ENCODE measurements at places on chromosomes 7 and 10.

DNA sequence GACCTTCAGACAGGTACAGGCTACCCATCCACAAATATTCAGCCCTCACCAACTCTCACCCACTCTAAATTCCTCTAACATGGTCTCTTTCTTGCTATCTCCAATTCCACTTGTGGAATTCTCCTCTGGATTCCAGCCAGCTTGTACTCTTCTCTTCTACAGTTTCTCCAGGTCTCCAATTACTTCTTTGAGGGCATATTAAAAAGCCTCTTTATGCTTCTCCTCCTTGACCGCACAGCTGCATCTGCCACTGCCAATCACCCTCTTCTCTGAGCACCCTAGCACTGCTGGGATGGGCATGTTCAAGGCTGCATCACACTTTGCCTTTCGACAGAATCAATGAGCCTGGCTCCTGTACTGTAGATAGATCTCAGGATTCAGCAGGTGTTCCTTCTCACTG, 101.5 kb upstream of the ANKRD1 start:
- DNase-seq: no peak

DNA sequence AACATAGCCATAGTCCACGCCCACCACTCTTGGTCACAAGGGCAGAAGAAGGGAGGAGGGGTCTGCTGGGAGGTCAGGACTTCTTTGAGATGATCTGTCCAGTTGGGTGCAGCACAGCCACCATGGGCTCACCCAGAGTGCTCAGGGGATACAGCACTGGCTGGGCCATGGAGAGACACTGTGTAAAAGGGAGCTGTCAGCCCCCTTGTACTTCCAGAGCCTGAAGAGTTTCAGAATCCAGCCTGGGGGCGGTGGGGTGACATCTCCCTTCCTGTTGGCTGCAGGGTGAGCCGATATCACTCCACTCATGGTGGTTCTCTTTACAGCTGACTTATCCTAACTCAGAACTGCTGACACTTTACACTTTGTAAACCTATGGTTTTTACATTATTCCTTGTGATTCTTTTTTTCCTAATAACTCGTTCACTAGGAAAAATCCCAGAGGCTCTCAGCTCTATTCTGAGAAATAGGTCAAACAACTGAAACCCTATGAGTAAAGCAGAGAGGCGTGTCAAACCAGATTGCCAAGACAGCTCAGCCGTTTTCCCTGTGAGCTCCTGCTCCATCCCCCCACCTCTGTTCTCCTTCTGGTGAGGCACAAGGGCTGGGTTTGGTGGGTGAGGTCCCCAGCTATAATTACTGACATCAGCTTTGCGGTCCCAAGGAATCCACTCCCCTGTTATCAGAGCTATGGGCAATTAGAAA, 3.2 kb upstream of the MRPS24 start:
- DNase-seq: peak; percentile 76

GRCh38 chr7:28199021-28199510, 18.5 kb upstream of the JAZF1 start:
- no peak for DNase-seq

DNA sequence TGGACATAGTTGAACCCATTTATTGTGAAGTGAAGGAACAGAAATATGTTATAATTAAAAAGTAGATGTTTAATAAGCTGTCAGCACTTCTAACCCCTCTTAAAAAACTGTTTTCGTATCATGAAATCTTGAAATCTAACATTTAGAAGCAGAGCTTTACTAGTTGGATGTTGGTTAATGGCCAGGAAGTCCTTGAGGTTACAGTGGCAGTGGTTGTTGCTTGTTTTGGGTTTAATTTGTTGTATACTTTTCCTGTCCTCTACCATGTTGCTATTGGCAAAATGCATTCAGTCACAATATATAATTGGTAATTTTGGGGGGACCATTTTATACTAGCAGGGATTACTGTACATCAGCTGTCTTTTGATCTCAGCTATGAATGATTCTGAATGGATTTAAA, 60.7 kb downstream of the EXOC4 start:
- no peak for DNase-seq

- no peak for DNase-seq
These were observed 48.4 kb upstream of the INPP5A start for GRCh38 chr10:132489053-132489703.

DNA sequence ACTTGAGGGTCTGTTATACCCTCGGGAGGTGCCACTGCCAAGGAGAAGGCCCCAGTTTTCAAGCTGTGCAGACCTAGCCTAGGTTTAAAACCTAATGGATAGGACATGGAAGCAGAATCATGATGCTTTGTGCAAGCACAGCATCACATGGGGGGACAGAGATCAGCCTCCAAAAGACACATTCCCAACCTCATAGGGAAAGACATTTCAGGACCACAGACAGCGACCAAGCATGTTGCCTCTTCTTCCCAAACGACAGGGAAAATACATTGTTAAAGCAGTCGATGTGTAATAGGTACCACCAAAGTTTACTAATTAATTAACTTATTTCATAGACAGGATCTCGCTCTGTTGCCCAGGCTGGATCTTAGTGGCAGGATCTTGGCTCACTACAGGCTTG, 573.9 kb downstream of the TCERG1L start:
- no peak for DNase-seq

DNA sequence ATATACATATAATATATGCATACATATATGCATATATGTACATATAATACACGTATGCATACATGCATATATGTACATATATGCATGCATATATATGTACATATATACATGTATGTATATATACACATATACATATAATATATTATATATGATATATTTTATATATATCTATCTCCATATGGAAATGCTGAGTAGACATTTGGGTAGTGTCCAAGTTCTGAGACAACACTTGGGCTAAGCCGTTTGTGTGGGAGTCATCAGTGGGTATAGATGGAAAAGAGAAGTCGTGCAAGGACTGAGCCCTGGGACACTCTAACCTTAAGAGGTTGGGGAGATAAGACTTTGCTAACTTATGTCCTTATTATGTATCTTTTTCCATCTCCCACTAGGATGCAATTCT, 165.2 kb upstream of the PODXL start:
- no peak for DNase-seq

- DNase-seq: peak; percentile 51
These were observed 239.6 kb downstream of the SKIDA1 start for GRCh38 chr10:21285742-21286331.

DNA sequence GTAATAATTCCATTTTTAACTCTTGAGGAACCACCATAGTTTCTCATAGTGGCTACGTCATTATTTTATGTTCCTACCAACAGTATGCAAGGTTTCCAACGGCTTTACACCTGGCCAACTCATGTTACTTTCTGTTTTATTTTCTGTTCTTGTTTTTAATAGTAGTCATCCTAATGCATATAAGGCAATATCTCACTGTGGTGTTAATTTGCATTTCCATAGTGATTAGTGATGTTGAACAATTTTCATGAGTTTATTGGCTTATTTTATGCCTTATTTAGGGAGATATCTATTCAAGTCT, 465.5 kb upstream of the KLF6 start:
- DNase-seq: no peak

- DNase-seq: peak; percentile 25
These were observed 1196.9 kb downstream of the SORCS3 start for GRCh38 chr10:105837951-105838350.

- no peak for DNase-seq
These were observed 17.1 kb downstream of the ADAM8 start for GRCh38 chr10:133259602-133259989.

GRCh38 chr10:68403701-68404100, 3.4 kb downstream of the RUFY2 start:
- no peak for DNase-seq

DNA sequence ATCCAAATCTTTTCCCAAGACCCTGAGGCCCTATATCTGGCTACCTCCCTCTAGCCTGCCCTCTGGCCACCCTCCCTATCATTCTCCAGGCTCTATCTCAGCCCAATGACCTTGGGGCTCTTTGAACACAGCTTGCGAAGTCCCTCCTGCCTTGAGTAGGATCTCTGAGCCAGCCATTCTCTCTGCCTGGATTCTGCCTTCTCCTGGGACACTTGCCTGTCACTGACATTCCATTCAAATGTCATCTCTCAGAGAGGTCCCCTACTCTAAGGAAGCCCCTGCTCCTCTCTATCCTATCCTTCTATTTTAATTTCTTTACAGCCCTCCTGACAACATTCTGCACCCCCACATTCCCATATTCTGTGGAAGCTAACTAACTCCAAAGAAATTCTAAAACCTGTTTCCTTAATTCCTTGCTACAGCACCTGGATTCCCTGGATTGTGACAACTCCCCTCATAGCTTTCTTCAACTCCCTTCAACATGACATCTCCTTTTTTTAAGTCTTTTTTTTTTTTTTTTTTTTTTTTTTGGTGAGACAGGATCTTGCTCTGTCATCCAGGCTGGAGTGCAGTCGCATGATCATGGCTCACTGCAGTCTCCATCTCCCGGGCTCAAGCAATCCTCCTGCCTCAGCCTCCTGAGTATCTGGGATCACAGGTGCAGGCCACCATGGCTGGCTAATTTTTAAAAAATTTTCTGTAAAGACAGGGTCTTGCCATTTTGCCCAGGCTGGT, 81.0 kb upstream of the ASAH2 start:
- DNase-seq: no peak

- DNase-seq: no peak
These were observed 36.0 kb upstream of the NRG3 start for GRCh38 chr10:81838950-81839349.

- DNase-seq: no peak
These were observed 13.8 kb downstream of the UBE2D1 start for GRCh38 chr10:58348571-58349033.

Measured in fibroblast of skin of abdomen (primary cell).